ENCODE measurements at places on chromosomes 7 and 10.

- no peak for DNase-seq
Observed at GRCh38 chr7:37420946-37421695, 27.5 kb downstream of the ELMO1 start.

DNA sequence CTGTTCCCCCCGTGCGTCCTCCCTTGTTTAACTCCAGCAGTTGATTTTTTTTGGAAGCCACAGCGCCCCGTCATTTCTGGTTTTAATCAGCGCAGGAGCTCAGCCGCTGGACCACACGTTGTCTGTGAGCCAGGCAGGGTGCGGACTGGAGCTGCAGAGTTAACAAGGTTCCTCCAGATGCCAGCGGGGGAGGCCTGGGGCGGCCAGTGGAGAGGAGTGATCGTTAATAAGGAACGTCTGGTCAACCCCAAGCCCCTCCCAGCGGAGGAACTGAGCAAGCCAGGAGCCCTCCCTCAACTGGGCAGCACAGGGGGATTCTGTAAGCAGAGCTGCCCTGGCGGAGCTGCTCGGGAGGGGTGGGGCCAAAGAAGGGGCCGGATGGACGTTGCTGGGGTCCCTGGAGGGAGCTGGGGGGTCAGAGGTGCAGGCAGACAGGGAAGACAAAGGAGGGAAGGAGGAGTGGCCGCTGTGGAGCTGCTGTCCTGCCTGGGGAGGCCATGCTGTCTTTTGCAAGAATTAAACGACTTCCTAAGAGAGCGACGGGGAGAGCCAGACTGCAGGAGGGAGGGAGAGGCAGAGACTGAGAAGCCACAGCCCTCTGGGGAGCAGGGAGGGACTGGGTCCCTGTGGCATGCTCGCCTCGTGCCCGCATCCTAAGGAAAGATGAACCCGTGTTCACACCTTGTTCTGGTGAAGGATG lies 537.1 kb upstream of the FOXK1 start:
- DNase-seq: no peak

DNA sequence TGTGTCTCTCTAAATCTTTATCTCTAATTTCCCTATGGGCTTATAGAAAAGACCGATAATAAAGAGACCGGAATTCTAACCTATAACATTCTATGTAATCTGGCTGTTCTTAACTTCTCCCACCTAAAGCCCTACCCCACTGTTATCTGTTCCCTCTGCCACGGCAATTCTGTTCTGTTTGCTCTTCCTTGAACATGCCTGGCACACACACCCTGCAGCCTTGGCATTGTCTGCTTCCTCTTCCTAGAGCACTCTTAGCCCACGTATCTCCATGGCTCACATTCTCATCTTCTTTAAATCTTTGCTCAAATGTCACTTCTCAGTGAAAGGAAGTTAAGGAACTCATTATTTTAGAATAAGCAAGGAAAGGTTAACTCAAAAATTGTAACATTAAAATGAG lies 309.2 kb downstream of the GPR158 start:
- no peak for DNase-seq

- no peak for DNase-seq
Observed at GRCh38 chr7:44622342-44623151, 16.1 kb downstream of the OGDH start.

DNA sequence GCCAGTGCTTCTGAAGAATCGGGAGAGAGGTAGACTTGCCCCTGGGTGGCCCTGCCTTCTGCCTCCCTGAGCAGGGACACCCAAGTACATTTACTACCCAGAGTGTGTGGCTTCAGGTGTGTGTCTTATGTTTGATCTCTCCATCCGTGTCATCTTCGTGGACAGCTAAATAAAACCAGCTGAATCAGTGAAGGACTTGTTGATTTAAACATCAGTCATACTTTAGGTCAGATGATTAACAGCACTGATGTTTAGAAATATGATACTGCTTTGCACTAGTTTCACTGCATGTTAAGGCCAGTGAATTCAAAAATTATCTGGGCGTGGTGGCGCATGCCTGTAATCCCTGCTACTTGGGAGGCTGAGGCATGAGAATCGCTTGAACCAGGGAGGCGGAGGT lies 4.0 kb downstream of the MTG1 start:
- no peak for DNase-seq

DNA sequence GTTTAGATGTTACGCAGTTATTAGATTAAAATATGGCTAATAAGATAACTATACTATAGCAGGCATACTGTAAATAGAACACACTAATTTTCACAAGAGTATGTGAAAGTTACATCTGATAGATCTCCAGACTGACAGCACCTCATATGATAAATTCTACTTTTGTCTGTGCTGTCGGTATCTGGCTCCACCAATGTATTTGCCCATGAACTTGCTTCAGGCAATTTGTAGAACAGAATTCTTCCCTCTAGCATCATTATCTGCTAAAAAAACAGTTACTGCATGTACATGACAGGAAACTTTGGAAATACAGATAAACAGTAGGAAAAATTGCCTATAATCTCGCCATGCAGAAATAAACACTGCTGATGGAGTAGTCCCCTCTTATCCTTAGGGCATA lies 137.7 kb downstream of the WNT2 start:
- no peak for DNase-seq

DNA sequence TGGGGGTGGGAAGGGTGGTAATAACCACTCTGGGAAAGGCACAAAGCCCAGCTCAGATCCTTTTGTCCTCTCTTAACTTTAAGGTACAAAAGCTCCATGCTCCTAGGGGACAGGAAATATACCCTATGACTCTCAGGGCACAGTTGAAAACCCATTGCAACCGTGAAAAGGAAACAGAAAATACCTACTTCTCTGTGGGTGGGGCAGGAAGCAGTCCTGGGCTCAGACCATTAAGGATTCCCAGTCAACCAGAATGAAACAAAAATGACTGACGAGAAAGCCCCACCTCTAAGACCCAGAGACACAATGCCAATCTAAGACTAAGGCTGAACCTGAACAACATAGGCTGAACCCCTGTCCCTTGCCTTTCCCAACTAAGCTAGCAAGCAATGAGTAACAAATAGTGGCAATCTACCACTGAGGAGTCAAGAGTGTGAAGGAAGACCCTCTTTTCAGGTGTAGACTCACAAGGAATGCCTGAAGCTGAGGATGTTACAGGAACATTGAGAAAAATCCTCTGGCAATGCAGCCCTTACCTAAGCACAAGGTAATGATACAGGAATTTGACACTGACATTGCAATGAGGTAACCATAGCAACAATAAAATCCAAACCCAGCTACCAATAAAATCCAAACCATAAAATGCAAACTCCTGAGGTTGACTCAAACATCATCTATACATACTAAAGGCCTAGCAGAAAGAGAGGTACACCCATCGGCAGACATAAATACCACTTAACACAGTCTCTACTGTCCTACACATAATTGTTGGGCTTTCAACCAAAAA lies 380.1 kb downstream of the HPSE2 start:
- no peak for DNase-seq

- no peak for DNase-seq
Observed at GRCh38 chr7:135169964-135170273, 588 bp downstream of the CYREN start.

GRCh38 chr7:2572101-2572842 lies 13.5 kb downstream of the IQCE start:
- no peak for DNase-seq

- no peak for DNase-seq
Observed at GRCh38 chr10:71720288-71720687, 710 bp upstream of the C10orf105 start.

DNA sequence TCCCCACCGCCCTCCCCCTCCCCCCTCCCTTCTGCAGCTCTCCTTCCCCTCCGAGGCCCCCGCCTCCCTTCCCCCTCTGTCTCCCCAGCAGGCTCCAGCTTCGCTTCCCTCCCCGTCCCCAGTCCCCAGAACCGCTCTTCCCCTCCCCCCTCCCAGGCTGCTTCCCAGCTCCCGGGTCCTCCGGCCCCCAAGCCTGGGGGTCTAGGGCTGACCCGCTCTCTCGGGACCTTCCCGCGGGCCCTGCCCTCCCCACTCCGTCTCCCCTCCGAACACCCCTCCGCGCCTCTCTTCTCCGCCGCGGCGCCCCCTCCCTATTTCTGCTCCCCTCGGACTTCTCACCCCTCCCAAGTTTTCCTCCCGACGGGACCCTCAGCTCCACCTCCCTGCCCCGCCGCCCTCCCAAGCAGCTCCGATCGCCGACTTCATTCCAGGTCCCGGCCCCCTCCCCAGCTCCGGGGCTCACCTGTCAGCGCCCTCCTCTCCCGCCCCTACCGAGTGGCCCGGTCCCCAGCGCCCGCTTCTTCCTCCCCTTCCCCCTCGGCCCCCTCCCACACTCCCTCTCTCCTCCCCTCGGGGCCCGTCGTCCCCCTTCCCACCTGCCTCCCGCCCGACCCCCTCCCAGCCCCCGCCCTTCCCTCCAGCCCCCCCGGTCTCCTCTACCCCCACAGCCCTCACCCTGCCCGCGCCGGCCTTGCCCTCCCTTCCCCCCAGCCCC lies 990 bp downstream of the ZNF467 start:
- no peak for DNase-seq

GRCh38 chr7:43905956-43906330 lies 453 bp downstream of the URGCP start:
- DNase-seq: no peak

DNA sequence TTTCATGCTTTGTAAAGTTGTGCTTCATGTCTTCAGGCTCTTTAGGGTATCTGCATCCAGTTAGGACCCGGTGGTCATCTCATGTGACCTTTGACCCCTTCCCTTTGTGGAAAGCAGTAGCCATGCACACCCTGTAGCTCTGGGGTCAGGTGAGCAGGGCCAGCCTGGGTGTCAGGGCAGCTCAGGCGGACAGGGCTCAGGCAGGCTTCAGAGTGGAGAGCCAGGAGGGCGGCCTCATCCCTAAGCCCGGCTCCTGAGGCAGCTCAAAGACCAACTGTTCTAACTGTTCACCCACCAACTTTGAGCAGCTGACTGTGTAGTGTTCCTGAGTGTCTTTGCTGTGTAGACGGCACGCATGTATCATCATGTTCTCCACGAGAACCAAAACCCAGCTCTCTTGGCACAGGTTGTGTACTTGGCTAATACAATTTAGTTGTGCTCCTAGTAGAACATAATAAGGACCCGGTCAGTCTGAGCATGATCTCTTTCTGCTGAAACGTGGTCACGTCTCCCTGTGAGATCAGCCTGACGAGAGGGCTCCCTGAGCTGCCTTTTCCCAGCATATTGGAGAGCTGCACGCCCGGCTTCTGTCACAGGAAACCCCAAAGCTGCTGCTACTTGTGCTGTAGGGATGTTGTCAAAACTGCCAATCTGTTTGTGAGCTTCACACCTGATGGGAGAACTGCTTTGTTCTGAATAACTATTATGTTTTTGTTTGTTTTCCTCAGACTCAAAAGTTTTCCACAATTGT lies 30.0 kb downstream of the EEPD1 start:
- no peak for DNase-seq

- DNase-seq: no peak
Observed at GRCh38 chr7:2009541-2010001, 223.2 kb downstream of the MAD1L1 start.

Measured in GM04503 (cell line).